Activated T-helper 1 cell treated with anti-CD3 and anti-CD28 coated beads, Interleukin-12 subunit alpha, Interleukin-12 subunit beta, Interleukin-2, Interleukin-4 antibody, amounts not matched to agents 30 ng/mL and 10 ng/mL and 1 ng/mL, durations not matched to agents 14 hours and 24 hours and 36 hours (primary cell): ENCODE measurements at places on chromosomes 1 and 21. TPM values are rescaled to one million over a fixed set of nuclear protein-coding genes. Genes with fewer than 3 reads are reported as not detected.

DNA sequence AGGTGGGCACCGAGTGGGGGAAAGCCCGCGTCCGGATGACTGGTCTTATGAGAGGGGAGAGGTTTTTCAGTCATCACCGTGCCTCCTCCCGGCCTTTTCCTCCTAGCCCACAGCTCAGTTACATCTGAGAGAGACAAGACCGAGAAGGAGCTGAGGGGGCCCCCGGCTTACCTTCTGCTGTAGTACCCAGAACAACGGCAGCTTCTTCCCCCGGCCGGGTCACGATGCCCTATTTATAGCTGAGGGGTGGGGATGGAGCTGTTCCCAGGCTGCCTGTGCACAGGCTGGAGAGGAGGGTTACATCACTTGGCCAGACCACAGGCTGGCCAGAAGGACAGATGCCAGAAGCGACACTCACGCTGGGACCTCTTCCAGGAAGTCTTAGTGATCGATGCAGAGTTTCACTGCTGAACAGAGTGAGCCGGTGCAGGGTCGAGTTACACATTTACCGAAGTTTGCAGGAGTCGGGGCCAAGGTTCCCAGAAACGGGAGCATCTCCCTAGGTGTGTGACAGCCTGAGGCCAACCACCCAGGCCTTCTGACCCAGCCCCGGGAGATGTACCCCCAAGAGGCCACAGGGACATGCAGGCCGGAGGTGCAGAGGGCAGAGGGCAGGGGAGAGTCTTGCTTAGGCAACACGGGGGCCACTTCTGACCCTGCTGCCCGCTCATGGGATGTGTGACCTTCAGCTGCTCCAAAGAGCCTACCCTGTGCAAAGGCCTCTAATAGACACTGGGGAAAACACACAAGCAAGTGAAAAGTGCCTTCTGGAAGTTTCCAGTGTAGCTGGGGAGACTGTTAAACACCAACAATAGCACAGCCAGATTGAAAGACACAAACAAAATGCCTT is at the start of gene AGT:
TSS of gene AGT (minus strand) at position 208 of the 850 bp plus-strand sequence. CDS start 3,299 bp downstream, outside the sequence.
- no peaks in the 10 kb centered on the region for H3K36me3 ChIP-seq
- no peaks in the 10 kb centered on the region for H3K4me1 ChIP-seq
- H3K27me3 ChIP-seq, result peaks cover 5% of the 10 kb centered on the region
- DNase-seq, result no peak
- no peak within 1 kb of the TSS for H3K27ac ChIP-seq

- no peaks in the 10 kb centered on the region for H3K36me3 ChIP-seq
- no peaks in the 10 kb centered on the region for H3K4me1 ChIP-seq
- no peak overlapping the region for H3K27ac ChIP-seq
- no peak overlapping the region for H3K4me3 ChIP-seq
- DNase-seq, result no peak
These were observed 94.2 kb upstream of the IPO9 start for GRCh38 chr1:201734786-201735185.

- H3K4me1 ChIP-seq, result no peaks in the 10 kb centered on the region
- no peak overlapping the region for H3K4me3 ChIP-seq
- H3K36me3 ChIP-seq, result no peaks in the 10 kb centered on the region
These were observed 140.8 kb downstream of the LMX1A start for GRCh38 chr1:165215676-165216075.

- H3K27ac ChIP-seq, result no peak overlapping the region
- no peaks in the 10 kb centered on the region for H3K36me3 ChIP-seq
These were observed 343.2 kb downstream of the OLFM3 start for GRCh38 chr1:101653482-101653946.

DNA sequence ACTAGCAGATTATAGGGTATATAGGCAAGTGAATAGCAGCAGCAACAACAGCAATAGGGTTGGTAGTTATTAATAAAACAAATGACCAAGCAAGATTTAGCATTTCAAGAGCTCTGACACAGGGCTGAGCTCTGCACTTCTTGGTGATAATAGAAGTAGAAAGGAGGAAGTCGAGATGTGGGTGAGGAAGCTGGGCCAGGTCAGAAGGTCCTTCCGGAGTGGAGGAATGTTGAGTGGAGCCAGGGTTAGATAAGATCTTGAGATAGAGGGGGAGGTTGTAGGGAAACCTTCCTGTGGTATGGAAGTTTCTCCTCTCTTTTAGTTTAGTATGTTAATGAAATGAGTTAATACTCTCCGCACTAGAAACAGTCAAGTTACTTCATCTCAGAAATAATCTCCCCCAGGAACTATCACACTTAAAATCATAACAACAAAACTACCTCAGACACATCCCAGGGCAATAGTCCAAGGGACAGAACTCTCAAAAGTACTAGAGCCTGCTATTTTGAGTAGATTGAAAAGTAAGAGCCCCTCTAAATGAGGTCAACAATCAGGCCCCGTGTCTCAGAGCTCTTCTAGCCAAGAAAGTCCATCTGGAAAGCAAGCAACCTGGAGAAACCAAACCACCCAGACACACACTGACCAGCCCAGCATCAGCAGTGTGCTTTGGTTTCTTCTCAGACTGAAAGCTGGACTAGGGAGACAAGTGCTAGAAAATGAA is 45.4 kb upstream of the ATP1B1 start:
- peaks cover 8% of the 10 kb centered on the region for H3K4me1 ChIP-seq
- no peaks in the 10 kb centered on the region for H3K36me3 ChIP-seq
- no peaks in the 10 kb centered on the region for H3K27me3 ChIP-seq
- H3K27ac ChIP-seq, result no peak overlapping the region
- DNase-seq, result no peak

DNA sequence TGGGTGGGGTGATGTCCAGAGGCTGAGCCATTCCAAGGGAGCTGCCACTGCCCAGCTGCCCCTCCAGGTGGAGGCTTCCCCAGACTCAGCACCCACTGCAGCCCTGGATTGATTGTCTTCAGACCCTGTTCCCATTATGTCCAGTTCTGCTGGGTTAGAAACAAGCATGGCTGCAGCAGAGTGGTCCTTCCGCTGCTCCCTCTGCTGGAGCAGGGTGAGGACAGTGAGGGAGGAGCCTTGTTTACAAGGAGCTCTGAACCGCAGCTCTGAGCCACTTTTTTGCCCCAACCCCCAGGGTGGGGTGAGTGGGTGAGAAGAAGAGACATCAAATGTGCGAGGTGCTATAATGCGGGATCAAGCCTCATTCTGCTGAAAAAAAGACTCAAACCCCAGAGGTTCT is 2.3 kb downstream of the TNNT2 start:
- H3K36me3 ChIP-seq, result no peaks in the 10 kb centered on the region
- H3K27ac ChIP-seq, result no peak overlapping the region
- no peaks in the 10 kb centered on the region for H3K4me1 ChIP-seq
- DNase-seq, result no peak
- H3K4me3 ChIP-seq, result no peak overlapping the region
- H3K27me3 ChIP-seq, result peaks cover 17% of the 10 kb centered on the region

DNA sequence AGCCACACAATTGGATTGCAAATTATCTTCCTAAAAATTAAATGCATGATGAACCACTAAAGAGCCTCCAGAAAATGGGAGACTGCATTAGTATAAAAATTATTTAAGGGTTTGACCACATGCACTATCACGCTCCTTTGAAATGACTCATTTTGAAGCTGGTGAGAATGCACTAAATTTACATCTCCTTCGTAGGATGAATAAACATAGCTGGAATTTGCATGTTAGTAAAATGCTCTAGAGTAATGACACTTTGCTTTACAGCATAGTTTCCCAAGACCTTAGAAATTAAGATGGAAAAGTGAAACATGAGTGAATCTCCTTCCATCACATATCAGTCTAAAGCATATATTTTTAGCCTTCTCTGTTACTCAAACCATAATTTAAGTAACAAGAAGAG is 2.4 kb downstream of the PLPPR4 start:
- no peak overlapping the region for H3K4me3 ChIP-seq
- no peaks in the 10 kb centered on the region for H3K4me1 ChIP-seq
- peaks cover 30% of the 10 kb centered on the region for H3K27me3 ChIP-seq
- DNase-seq, result no peak
- no peak overlapping the region for H3K27ac ChIP-seq
- no peaks in the 10 kb centered on the region for H3K36me3 ChIP-seq

- peaks cover 19% of the 10 kb centered on the region for H3K27me3 ChIP-seq
- H3K27ac ChIP-seq, result no peak overlapping the region
- DNase-seq, result no peak
- no peak overlapping the region for H3K4me3 ChIP-seq
- no peaks in the 10 kb centered on the region for H3K36me3 ChIP-seq
- no peaks in the 10 kb centered on the region for H3K4me1 ChIP-seq
These were observed 159.3 kb upstream of the LMO4 start for GRCh38 chr1:87169263-87169910.

DNA sequence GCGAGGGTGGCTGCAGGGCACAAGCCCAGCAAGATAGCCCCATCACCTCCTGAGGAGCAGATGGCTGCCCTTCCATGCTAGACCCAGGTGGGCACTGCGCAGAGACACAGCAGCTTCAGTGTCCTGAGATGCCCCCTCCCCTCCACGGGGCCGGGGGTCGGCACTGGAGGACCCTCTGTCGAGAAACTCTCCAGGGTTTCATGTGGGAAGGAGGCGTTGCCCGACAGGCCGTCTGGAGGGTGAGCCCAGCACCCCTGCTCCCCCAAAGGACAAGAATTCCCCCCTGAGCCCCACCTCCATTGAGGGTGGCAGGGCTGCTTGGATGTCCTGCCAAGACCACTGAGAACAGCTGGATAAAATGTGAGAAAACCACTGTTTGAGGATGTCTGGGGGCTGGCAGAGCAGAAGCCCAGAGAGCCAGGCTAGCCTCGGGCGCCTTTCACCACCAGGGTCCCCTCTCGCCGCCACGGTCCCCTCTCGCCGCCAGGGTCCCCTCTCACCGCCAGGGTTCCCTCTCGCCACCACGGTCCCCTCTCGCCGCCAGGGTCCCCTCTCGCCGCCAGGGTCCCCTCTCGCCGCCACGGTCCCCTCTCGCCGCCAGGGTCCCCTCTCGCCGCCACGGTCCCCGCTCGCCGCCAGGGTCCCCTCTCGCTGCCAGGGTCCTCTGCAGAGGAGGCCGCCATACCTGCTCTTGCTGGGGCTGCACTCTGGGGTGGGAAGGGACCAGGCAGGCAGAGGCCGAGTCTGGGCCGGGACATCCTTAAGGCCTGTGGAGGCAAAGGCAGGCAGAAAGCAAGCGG is 44.2 kb downstream of the SLC19A1 start:
- H3K27ac ChIP-seq, result no peak overlapping the region
- DNase-seq, result no peak
- no peaks in the 10 kb centered on the region for H3K27me3 ChIP-seq
- H3K4me1 ChIP-seq, result peaks cover 7% of the 10 kb centered on the region
- no peak overlapping the region for H3K4me3 ChIP-seq

- H3K4me3 ChIP-seq, result no peak overlapping the region
- H3K4me1 ChIP-seq, result peaks cover 65% of the 10 kb centered on the region
- no peak overlapping the region for H3K27ac ChIP-seq
- no peak for DNase-seq
- peaks cover 22% of the 10 kb centered on the region for H3K36me3 ChIP-seq
These were observed 32.9 kb downstream of the JAK1 start for GRCh38 chr1:64933296-64934070.

AIRE gene
- not detected in 2 replicates for total RNA-seq

SLC2A5 gene
- 0.05 TPM in 1 of 2 replicates, not detected in the other for total RNA-seq

NFYC gene
- total RNA-seq, result 79.0 and 85.1 TPM in 2 replicates

TENT5C gene
- 4.9 and 5.2 TPM in 2 replicates for total RNA-seq
